ENCODE measurements at places on chromosomes 5 and 9.

GRCh38 chr9:116394070-116394469 lies 240.5 kb downstream of the PAPPA start:
- no peak for DNase-seq

DNA sequence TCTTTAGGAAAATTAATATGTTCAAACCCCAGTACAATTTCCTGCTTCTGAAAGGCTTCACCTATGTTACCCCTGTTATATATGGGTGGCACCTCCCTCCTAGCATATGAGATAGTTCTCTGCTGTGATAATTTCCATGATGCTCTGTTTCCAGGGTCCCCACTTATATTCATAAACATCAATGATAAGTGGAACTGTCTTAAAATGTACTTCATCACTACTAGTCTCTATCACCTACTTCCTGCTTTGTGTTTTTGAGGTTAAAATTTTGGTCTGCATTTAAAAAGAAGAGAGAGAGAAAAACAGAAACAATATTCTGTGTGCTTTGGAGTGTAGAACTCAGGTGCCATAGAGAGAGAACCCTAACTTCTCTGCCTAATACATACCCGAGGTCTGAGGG lies 234.7 kb downstream of the HTR1A start:
- no peak for DNase-seq

DNA sequence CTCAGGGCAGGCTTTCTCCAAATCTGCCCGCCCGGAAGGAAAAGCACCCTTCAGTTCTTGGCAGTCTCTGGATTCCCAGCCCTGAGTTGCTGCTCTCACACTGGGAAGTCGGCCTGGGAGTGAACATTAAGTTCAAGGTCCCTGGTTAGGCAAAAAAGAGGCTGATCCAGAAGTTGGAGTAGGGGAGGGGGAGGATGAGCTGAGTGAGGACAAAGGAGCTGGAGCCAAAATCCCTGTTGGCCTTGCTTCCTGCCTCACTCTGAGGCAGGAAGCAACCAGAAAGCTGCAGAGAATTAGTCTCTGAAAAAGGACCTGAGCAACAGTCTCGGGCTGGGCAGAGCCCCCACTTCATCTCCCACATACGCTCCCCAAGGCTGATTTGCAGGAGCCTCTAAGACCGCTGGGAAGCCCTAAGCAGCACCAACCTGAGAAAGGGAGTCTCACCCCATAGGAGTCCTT lies 15.0 kb upstream of the RPS14 start:
- no peak for DNase-seq

DNA sequence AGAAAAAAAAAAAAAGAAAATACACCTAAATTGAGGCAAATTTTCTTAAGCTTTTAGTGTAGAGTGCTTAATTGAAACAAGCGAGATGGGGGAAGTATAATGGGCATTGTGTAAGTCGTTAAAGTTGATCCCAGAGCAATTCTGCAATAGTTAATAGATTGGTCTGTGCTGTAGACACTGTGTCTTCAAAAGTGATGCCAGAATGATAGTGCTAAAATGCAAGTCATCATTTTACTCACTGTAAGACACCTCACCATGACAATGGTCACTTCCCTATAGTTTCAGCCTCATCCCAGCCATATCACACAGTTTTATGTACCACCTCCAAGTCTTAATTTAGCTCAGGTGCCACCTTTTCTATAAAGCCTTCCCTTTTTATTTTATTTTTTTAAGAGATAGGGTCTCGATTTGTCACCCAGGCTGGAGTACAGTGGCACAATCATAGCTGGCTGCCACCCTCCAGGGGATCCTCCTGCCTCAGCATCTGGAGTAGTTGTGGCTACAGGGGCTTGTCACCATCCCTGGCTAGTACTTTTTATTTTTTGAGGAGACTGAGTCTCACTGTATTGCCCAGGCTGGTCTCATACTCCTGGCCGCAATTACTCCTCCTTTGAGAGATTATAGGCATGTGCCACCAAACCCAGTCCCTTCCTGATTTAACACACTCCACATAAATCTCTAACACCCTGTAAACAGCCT lies 6.2 kb downstream of the COX7C start:
- no peak for DNase-seq

- DNase-seq: no peak
Observed at GRCh38 chr5:84327591-84327990, 57.1 kb downstream of the EDIL3 start.
